ENCODE measurements at places on chromosomes 2 and 18. TPM values are rescaled to one million over a fixed set of nuclear protein-coding genes. Genes with fewer than 3 reads are reported as not detected.

DNA sequence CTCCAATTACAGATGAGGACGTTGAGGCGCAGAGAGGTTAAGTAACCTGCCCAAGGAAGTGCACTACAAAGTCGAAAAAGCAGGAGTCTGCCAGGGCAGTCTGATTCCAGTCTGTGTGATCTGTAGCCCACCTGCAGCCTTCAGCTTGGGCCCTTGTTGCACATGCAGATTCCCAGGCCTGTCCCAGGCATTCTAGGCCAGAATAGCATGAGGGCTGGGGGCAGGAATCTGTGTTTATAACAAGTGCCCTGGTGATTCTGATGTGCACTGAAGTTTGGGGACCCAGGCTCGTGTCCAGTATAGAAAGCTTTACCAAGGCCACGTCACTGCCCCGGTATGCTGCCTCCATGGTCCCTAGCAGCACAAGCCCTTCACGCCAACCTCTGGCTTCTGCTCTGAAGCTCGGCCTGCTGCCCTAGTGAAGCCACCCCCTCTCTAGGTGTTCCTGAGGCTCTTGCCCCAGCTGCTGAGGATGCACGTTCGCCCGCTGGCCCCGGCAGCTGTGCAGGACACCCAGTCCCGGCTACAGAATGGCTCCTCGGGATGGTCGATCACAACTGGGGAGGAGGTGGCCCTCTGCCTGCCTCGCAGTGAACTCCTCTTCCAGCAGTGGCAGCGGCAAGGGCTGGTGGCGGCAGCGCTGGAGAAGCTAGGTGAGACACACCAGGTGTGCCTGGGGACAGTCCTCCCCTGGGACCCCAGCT is 4.6 kb downstream of the CHRNG start:
- no peaks in the 10 kb centered on the region for H3K27me3 ChIP-seq
- no peaks in the 10 kb centered on the region for H3K36me3 ChIP-seq
- no peaks in the 10 kb centered on the region for H3K4me1 ChIP-seq
- DNase-seq, result no peak
- H3K4me3 ChIP-seq, result no peak overlapping the region
- no peak overlapping the region for H3K27ac ChIP-seq

DNA sequence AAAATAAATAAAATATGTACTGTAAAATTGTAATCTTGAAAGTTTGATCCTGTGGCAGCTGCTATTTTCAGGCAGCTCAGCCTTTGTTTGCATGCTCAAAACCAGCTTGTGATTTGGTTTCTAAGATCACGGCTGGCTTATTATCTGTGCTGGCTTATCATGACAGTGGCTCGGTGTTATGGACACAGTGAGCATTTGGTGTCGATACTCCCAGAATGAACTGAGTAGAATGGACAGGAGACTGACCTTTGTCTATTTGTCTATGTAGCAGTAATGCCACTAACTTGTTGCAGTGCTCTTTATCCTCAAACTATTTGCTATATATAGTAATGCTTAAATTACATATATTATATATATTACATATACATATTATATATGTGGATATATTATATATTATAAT is 58.8 kb downstream of the NEDD4L start:
- no peak overlapping the region for H3K27ac ChIP-seq
- no peaks in the 10 kb centered on the region for H3K36me3 ChIP-seq
- no peak for DNase-seq
- H3K27me3 ChIP-seq, result no peaks in the 10 kb centered on the region

- no peaks in the 10 kb centered on the region for H3K27me3 ChIP-seq
- no peak overlapping the region for H3K4me3 ChIP-seq
- DNase-seq, result no peak
- H3K4me1 ChIP-seq, result no peaks in the 10 kb centered on the region
- H3K27ac ChIP-seq, result no peak overlapping the region
- no peaks in the 10 kb centered on the region for H3K36me3 ChIP-seq
Observed at GRCh38 chr2:40282428-40282827, 169.5 kb downstream of the SLC8A1 start.

DNA sequence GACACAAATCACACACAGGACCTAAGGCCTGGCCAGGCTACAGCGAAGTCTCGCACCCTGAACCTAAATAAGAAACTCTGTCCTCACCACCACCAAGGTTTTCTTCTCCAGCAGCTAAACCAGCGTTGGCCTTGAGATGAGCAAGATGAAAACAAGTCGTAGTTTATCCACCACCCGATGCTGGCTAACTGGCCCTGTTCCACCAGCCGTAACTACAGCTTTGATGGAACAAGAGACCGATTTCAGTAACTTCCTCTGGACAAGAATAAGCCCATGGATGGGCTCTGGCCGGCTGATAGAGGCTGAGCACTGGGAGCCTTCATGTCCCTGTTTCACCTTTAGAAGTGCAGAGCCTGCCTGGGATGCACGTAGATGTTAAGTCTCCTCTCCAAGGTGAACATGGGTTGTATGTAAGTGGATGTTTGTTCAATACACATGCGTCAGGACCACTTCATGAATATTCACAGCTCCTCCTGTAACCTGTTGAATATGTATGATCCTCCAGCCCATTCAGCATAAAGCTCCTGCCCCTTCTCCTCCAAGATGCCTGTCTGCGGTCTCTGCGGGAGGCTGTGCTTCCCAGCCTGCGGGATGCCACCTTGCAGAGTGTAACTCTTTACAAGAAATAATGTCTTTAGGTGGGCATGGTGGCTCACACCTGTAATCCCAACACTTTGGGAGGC is 24.2 kb downstream of the ADI1 start:
- H3K36me3 ChIP-seq, result peaks cover 16% of the 10 kb centered on the region
- no peak for DNase-seq
- H3K4me3 ChIP-seq, result no peak overlapping the region
- no peaks in the 10 kb centered on the region for H3K27me3 ChIP-seq

DNA sequence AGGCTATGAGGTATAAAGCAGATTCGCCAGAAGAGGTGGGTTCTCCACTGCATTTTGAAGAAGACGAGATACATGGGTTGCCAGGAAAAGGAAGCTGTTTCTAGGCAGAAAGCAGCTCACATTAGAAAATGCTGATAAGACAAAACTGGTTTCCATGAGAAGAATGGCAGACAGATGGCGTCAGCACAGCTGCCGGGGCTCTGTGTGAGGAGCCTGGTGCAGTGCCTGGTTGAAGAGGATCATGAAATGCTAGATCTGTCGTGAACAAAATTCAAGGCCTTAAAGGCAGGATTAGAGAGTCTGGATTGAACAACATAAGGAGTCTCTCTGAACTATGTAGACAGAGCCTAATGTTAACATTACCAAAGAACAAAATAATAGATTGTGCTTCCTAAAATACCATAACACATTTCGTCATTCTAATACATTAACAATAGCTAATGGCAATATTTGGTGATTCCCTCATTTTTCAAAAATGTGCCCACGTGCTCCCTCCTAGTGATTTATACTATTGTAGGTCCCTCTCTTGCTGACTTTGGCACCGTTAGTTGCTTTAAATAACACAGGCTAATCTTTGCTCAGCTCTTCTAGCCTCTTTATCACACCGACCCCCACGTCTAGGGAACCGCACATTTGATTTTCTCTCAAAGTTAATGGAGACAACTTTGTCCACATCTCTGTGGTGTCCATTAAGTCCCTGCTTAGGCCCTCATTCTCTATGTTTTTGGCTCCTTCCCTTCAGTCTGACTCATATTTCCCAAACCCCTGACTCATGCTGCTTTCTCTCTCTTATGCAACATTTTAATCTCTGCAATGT is 38.2 kb downstream of the EFEMP1 start:
- peak; percentile 95 for DNase-seq
- H3K4me1 ChIP-seq, result peaks cover 96% of the 10 kb centered on the region
- peaks cover 28% of the 10 kb centered on the region for H3K36me3 ChIP-seq
- peak overlapping the region; percentile 97 for H3K27ac ChIP-seq
- H3K27me3 ChIP-seq, result no peaks in the 10 kb centered on the region

DNA sequence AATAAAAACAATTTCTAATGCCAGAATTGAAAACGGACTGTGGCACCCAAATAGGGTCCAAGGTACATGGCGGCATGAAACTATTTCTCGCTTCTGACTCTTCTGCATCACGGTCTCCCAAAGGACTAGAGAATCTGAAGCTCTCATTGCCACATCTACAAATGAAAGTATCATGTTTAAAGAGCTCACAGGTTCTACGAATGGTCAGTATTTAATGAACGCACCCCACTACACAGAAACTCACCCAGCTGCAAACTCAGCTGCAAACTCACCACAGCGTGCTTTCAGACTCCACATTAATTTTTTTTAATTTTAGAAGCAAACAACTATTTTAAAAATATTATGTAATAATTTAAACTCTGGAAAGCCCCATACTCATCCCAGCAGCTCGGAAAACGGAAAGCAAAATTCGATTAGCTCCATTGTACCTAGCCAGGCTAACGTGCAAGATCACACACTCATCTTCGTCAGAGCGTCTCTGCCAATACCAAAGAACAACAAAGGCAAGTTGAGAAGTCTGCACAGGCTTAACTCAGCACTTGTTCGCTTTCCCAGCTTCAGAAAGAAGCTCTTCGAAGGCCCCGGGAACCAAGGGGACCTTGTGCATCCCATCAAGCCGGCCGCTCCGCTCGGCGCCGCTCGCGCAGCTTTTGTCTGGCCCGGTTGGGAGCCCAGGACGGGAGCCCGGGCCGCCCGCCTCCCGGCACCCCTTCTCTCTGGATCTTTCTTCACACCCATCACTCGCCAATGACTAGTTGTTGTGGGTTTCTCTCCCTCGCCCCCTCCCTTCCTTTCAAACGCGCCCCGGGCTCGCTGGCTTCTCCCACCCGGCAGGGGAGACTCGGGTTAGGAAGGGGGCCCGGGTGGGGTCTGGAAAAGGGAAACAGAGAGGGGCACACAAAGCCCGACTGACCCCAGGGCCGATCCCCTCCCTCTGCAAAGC is 785 bp downstream of the CLASP1 start:
- DNase-seq, result peak; percentile 64
- peak overlapping the region; percentile 83 for H3K27ac ChIP-seq
- peak overlapping the region; percentile 84 for H3K4me3 ChIP-seq
- H3K36me3 ChIP-seq, result no peaks in the 10 kb centered on the region
- H3K27me3 ChIP-seq, result no peaks in the 10 kb centered on the region

DNA sequence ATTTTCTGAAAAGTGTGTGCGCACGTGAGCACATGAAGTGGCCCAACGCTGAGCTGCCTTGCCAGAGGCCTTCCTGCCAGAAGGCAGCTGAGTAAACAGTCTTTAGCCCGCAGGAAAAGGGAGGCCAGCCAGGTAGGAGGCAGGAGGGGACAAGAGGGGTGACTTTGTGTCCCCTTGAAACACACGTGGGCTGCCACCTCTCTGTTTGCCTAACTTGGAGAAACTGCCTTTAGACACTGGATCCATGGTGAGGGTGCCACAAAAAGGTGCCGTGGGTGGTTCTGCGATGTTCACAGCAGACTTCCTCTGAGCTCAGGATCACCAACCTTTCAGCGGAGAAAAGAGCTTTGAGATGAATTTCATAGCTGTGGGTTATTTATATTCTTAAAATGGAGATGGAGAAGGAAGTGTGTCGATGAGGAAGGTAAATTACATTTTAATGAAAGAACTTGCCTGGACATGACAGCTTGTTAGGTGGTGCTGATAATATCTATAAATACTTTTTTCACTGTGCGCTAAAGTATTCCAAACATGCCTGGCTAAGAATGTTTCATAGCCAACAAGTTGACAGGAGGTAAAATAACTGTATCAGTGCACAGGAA is 36.6 kb upstream of the ASB1 start:
- H3K27ac ChIP-seq, result no peak overlapping the region
- no peaks in the 10 kb centered on the region for H3K36me3 ChIP-seq
- peak; percentile 60 for DNase-seq
- no peaks in the 10 kb centered on the region for H3K4me1 ChIP-seq

DNA sequence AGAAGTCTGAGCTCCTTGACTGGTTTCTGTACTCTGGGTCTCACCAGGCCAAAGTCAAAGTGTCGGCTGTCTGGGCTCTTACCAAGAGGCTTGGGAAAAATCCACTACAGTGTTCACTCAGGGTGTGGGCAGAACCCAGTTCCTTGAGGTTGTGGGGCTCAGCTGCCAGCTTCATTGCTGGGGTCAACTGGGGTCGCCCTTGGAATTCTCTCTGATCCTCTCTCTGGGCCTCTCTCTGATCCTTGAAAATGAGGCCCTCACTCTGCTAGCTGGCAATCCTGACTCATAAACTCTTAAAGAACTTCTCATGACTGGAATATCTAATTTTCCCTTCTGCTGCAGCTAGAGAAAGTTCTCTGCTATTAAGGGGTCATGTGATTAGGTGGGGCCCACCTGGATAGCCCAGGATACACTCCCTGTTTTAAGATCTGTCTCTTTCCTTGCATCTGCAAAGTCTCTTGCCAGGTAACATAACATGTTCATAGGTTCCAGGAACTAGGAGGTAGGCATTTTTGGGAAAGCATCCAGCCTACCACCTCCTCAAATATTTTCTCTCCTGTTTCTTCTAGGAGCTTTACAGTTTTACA is 66.3 kb downstream of the SP110 start:
- no peak overlapping the region for H3K27ac ChIP-seq
- DNase-seq, result no peak
- no peak overlapping the region for H3K4me3 ChIP-seq
- H3K36me3 ChIP-seq, result no peaks in the 10 kb centered on the region

DSC3 gene
- 0.23 TPM for total RNA-seq

UGT1A10 gene
- not detected for total RNA-seq

TCF7L1 gene
- 13.2 TPM for total RNA-seq

CRYGD gene
- total RNA-seq, result not detected

ACP1 gene
- total RNA-seq, result 76.2 TPM

CROCC2 gene
- not detected for total RNA-seq

FLACC1 gene
- 1.4 TPM for total RNA-seq

OTOS gene
- not detected for total RNA-seq

All from endothelial cell of umbilical vein (primary cell).